ENCODE measurements at places on chromosomes 11 and 22. TPM values are rescaled to one million over a fixed set of nuclear protein-coding genes. Genes with fewer than 3 reads are reported as not detected.
A peak's percentile ranks its signal among the peaks of the same experiment; 100 is the strongest.

DNA sequence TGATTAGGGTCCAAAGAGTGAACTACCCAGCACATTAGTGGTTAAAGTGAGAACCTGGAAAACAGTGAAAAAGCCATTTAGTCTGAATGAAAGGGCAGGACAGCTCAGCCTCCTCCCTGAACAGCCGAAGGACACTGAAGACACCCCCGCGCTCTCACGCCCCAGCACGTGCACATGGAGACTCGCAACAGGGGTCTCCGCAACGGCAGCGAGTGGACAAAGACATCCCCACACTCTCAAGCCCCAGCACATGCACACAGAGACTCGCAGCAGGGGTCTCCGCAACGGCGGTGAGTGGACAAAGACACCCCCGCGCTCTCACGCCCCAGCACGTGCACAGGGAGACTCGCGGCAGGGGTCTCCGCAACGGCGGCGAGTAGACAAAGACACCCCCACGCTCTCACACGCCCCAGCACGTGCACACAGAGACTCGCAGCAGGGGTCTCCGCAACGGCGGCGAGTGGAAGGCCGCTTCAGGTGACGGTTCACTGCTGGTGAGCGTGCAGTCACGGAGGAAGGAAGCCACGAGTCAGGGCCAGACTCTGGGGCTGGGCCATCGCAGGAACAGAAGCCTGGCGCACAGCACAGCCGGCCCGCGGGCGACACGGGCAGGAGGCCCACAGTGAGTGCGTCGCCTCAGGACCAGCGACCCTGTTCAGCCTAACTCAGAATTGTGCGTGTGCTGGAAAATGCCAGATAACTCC is 43.6 kb downstream of the BRD1 start:
- H3K27ac ChIP-seq: no peak overlapping the region
- H3K4me1 ChIP-seq: no peaks in the 10 kb centered on the region
- H3K27me3 ChIP-seq: no peaks in the 10 kb centered on the region
- peaks cover 2% of the 10 kb centered on the region for H3K36me3 ChIP-seq
- DNase-seq: no peak

- H3K27ac ChIP-seq: no peak overlapping the region
- no peaks in the 10 kb centered on the region for H3K36me3 ChIP-seq
- no peaks in the 10 kb centered on the region for H3K27me3 ChIP-seq
Observed at GRCh38 chr22:35203583-35203982, 53.7 kb upstream of the HMGXB4 start.

DNA sequence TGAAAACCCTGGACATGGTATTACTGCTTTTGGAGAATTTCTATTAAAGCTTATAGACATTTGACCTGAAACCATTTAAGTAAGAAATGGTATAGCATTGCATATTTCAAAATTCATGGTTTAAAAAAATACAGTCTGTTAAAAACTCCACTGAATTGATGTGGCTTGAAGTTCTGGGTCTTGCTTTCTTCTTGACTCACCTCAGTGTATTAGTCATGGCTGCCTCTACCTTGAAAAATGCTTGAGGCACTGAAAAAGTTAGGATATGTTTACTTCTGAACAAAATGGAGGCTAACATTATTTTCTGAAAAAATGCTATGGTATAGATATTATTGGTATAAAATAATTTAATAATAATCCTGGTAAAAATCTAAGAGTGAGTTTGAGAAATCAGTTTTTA is 349.2 kb downstream of the AASDHPPT start:
- DNase-seq: no peak
- H3K27me3 ChIP-seq: no peaks in the 10 kb centered on the region
- no peak overlapping the region for H3K27ac ChIP-seq
- H3K4me1 ChIP-seq: no peaks in the 10 kb centered on the region

The CSF2RB gene
- total RNA-seq: not detected

The SYT7 gene
- total RNA-seq: 32.8 TPM

The SYCE3 gene
- not detected for total RNA-seq

GRCh38 chr11:109945626-109946321 is 147.4 kb upstream of the ZC3H12C start:
- peak overlapping the region; percentile 91 for H3K27ac ChIP-seq
- H3K4me3 ChIP-seq: no peak overlapping the region
- H3K4me1 ChIP-seq: 0 out of 2 replicates have a peak, but pooled peaks cover 5% of the 10 kb centered on the region
- no peak for DNase-seq
- no peaks in the 10 kb centered on the region for H3K36me3 ChIP-seq

DNA sequence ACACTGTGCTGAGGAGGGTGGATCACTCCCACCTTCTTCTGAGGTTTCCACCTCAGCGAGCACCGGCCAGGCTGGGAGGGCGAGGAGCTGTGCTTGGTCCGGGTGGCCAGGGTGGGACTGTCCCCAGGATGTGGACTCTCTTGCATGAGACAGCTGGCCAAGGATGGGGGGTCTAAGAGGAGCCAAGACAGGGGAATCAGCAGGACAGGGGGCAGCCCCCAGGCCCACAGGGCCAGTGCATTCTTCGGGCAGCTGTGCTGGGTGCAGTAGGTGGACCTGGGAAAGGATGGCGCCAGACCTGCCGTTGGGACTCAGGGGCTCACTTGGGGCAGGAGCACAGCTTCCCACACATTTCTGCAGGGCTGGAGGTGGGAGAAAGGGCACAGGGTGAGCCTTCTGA is 9.5 kb downstream of the APOBEC3A start:
- H3K36me3 ChIP-seq: no peaks in the 10 kb centered on the region
- H3K4me1 ChIP-seq: peaks cover 19% of the 10 kb centered on the region
- H3K4me3 ChIP-seq: no peak overlapping the region
- H3K27me3 ChIP-seq: no peaks in the 10 kb centered on the region
- DNase-seq: no peak

- H3K36me3 ChIP-seq: no peaks in the 10 kb centered on the region
- H3K4me1 ChIP-seq: no peaks in the 10 kb centered on the region
- no peak for DNase-seq
- no peaks in the 10 kb centered on the region for H3K27me3 ChIP-seq
- no peak overlapping the region for H3K27ac ChIP-seq
- no peak overlapping the region for H3K4me3 ChIP-seq
Observed at GRCh38 chr22:44383064-44383575, 70.4 kb upstream of the SHISAL1 start.

The C11orf91 gene
- not detected for total RNA-seq

GRCh38 chr11:134822897-134823296 is 410.9 kb upstream of the B3GAT1 start:
- H3K4me1 ChIP-seq: peaks cover 37% of the 10 kb centered on the region
- H3K36me3 ChIP-seq: no peaks in the 10 kb centered on the region
- no peak overlapping the region for H3K4me3 ChIP-seq
- H3K27ac ChIP-seq: no peak overlapping the region
- DNase-seq: no peak

GRCh38 chr22:17862646-17863181 is 88.4 kb upstream of the BID start:
- no peaks in the 10 kb centered on the region for H3K27me3 ChIP-seq
- no peak for DNase-seq
- H3K4me1 ChIP-seq: no peaks in the 10 kb centered on the region
- no peak overlapping the region for H3K4me3 ChIP-seq
- no peak overlapping the region for H3K27ac ChIP-seq
- no peaks in the 10 kb centered on the region for H3K36me3 ChIP-seq

DNA sequence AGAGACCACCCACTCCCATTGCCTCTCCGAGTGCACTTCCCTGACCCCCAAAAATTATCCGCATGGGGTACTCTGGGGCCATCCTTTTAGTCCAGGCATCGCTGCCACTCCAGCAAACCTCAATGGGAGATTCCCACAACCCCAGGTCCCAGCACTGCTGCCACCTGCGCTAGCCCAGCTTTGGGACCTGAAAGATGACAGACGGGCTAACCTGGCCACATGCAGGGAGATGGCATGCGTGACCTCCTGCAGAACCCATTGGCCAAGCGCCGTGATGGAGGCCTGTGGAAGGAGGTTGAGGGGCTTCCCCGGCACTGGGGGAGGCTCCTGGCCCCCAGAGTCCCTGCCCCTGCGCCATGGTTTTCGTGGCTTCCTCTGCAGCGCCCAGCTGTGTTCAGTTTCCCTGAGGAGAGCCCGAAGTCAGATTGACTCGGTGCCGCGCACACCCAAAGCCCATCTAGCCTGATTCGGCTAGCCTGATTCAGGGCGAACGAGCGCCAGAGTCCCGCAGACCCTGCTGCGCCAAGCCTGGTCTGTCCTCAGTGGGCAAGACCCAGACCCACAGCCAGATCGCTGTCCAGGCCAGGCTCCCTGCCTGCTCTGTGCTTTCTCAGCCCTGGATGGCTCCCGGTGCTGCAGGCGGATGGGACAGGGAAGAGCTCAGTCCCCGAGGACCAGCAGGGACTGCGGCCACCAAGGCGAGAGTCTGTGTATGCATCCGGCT is 751 bp upstream of the WNT7B start:
- peaks cover 6% of the 10 kb centered on the region for H3K27me3 ChIP-seq
- H3K27ac ChIP-seq: no peak overlapping the region
- no peak overlapping the region for H3K4me3 ChIP-seq

DNA sequence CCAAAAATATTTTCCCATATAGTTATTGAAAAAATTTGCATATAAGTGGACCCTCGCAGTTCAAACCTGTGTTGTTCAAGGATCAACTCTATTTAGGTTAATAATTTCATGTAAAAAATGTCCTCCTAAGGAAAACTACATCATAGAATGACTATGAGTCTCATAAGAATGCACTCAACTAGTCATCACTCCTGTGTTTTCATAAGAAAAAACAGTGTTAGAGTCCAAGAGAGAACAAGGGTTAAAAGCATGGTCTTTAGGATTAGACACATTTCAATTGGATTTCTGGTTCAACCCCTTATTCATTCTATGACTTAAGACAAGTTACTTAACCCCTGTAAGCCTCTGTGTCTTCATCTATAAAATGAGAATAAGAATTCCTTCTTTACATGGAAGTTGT is 5.1 kb downstream of the PARVA start:
- no peak overlapping the region for H3K4me3 ChIP-seq
- no peak overlapping the region for H3K27ac ChIP-seq
- no peaks in the 10 kb centered on the region for H3K4me1 ChIP-seq
- no peak for DNase-seq
- H3K36me3 ChIP-seq: no peaks in the 10 kb centered on the region

GRCh38 chr11:68308068-68308467 is 4.3 kb upstream of the LRP5 start:
- peak; percentile 34 for DNase-seq
- no peak overlapping the region for H3K27ac ChIP-seq
- H3K4me3 ChIP-seq: no peak overlapping the region
